ENCODE measurements at places on chromosomes 6 and 20. TPM values are rescaled to one million over a fixed set of nuclear protein-coding genes. Genes with fewer than 3 reads are reported as not detected.

DNA sequence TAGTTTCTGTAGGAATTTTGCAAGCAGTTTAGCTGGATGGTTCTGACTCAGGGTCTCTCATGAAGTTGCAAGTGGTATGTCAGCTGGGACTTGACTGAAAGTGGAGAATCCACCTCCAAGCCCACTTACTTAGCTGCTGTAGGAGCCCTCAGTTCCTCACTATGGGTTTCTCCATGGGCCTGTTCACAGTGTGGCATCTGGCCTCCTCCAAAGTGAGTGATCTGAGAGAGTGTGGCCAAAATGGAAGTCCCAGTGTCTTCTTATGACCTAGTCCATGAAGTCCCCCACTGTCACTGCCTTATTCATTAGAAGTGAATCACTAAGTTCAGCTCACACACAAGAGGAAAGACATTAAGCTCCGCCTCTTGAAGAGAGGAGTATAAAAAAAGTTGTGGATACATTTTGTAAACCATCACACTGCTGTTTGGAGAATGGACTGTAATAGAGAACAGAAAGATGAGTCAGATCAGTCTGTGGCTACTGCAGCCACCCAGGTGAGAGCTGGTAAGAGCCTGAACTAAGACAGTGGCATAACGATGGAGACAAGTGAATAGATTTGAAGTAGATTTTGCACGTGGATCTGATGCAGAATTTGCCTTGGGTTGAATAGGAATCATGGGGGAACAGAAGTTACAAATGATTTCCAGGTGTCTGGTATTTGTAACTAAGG, 4.9 kb upstream of the NELFCD start:
- no peak for DNase-seq

DNA sequence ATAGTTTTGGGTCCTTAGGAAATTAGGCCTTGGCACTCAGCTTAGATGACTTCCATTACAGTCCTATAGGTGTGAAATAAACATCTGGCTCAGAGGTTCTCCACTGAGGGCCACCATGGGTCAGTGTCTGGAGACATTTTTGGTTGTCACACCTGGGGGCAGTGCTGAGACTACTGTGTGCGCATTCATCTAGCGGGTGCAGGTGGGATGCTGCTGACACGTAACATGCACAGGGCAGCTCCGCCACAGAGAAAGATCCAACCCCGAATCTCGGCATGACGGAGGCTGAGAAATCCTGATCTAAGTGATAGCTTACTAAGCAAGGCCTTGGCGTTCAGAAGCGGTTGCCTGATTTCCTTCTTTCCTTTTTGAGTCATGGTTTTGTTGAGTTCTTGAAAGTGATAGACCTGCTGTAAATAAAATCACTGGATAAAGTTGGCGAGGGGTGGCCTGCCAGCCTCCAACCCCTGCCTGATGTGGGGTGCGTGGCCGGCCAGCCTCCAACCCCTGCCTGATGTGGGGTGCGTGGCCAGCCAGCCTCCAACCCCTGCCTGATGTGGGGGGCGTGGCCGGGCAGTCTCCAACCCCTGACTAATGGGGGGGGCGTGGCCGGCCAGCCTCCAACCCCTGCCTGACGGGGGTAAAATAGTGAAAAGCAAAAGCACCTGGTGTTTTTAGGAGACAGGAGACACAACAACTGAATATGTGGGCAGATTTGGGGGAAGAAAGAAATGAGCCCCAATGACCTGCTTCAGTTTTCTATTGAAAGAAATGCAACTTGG, 158.1 kb downstream of the CDH26 start:
- DNase-seq: no peak

- no peak for DNase-seq
Observed at GRCh38 chr6:160733050-160733646, 31.1 kb downstream of the PLG start.

DNA sequence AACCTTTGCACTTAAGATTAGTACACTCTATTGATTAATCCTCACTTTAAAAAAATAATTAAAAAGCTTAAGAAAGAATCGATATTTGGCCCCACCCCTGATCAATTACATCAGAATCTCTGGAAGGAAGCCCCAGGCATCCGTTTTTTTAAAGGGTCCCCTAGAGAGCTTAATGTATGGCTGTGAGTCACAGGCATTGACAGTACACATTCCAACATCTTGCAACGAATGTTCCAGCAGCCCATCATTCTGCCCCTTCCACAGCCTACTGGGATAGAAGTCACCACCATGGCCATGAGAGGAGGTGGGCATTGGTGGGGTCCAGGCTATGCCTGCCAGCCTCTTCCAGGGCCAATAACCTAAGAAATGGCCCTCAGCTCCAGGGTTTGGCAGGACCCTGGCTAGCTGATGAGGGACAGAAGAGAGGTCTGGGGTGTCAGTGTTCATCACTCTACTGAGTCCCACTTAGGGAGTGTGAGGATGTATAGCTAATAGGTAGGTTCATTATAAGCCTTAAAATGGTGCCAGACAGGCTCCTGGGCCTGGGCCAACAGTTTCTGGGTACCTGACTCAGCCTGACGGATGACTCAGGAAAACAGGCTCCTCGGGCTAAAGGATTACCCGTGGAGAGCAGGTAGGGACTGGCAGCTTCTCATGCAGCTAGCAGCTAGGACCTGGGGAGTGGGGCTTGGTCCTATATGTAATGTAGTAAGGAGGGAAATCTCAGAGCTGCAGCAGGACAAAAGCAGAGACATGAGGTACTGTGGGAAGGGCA, 40.4 kb downstream of the MDGA1 start:
- DNase-seq: no peak

GRCh38 chr6:88378639-88379038, 212.5 kb upstream of the CNR1 start:
- DNase-seq: no peak

The HCRTR2 gene
- total RNA-seq: not detected

All from Peyer's patch (tissue), 4 donors.